ENCODE measurements at places on chromosomes 7 and 10.

DNA sequence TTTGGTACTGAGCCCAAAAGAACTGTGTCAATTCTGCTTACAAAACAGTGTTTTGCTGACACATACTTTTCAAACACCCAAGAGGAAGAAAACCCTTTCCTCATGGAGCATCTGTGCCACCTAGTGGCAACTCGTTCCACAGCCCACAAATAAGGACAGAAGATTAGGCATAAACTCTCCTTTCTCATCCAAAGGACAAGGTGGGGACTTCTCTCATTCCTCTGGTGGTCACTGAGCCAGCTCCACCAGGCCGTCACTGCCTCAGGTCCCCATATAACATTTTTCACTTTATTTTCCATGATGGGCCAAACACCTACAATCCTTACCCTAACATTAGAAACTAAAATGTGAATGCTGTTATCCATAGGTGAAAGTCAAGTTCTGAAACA is 76.9 kb downstream of the RNF216 start:
- peak; percentile 35 for DNase-seq

DNA sequence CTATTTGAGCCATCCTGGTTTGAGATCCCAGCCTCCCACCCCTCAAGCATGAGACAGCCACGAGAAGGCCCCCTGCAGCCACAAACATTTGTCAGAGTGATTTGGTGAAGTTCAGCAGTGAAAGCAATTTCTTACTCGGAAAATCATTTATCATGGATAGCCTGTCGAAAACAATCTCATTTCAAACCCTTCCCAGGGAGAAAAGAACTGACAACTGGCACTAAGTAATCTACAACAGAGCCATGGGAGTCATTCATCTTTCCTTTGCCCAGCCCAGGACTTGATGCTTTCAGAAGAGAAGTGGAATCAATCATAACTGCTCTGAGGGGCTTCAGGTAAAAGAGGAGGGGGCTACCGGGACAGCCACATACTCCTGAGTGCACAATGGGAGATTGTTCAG is 411.2 kb downstream of the KCNMA1 start:
- DNase-seq = no peak

DNA sequence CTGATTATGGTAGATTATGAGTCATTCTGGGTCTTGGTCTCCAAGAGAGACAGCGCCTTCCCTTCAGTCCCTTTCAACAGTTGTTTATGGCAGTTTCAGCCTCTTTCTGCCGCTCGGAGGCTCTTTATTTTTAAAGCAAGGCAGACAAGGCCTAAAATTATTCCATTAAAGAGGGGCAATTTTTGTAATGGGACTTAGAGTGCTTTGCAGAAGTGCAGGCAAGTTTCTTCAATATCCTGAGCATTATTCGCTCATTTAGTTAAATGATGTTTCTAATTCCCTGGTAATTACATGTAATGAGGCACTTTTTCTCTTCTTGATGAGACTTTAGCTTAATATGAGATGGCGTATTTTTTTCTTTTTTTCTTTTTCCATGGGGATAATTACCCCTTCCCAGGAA is 33.6 kb downstream of the BUB3 start:
- DNase-seq = no peak

DNA sequence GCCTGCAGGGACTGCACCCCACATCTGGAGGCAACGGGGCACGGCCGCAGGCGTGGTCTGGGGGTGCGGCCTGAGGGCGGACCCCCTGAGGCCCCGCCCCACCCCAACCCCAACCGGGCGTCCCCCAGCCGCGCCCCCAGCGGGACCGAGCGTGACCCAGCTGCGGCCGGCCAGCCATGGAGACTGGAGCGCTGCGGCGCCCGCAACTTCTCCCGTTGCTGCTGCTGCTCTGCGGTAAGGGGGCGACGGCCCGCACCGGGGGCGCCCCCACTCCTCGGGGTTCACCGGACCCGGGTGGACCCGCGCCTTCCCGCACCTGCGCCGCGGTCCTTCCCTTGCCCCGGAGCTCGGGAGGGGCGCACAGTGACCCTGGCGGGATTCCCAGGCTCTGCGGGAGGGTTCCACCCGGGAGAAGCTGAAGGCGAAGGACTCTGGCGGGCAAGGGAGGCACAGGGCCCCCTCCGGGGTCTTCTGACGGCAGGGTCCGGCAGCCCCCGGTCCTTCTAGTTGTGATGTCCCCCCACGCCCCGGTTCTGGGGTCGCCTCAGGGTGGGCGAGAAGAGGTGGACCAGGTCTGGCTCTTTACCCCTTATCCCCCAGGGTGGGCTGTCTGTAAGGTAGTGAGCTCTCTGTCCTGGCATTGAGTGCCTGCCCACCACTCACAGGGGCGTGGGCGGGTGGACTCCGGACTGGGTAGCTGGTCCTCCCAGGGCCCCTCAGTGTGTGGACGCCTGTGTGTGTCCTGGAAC is at the start of gene RAMP3:
TSS of gene RAMP3 (plus strand) at position 139 of the 749 bp plus-strand sequence. CDS start at position 177, 38 bp downstream.
- DNase-seq = no peak

DNA sequence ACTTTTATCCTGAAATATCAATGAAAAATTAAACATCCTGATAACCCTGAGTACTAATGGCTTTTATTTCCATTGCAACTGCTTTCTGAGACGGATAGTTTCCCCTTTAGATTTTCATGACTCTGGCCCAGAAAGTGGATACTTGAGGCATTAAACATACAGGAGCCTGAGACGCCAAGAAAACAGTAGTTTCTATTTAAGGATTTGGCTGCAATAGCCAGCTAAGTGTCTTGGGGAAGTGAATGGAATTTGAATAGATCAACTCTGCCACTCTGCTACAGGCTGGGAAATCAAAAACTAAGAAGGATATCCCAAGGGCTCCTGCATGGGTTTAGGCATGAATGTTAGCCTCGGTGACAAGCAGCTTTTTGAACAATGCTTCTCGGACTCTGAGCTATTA is 24.7 kb upstream of the GPAM start:
- no peak for DNase-seq

GRCh38 chr10:82497439-82497838 is 622.4 kb downstream of the NRG3 start:
- no peak for DNase-seq

- DNase-seq = no peak
Measured at GRCh38 chr10:126628746-126629145, 41.7 kb downstream of the C10orf90 start.

DNA sequence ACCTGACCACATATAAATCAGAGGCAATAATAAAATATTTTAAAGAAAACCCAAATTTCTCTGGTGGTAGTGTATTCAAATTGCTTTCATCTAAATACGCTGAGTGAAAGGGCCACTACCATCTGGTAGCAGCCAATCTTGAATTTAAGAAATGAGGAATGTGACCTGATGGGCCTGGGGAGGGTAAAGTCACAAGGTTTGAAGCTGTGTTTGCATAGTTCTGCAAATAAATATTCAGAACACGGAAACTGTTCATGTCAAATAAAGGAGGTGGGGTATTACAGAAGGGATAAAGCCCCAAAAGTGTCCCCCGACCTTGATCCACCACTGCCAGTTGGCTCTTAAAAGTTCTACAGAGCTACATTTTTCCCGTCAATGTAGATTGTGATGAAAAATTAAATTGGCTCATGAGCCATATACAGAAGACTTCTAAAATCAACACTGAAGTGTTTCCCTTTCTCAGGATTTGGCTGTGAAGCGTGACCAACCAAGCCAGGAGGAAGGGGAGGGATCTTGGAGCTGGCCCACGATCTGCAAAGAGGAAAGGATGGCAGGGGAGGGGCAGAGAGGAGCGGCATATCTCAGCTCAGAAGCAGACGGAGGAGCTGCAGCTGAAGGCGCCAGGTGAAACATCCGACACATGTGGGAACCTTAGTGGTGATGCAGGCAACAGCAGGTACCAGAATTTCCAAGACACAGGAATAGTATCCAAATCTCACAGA is 39.6 kb downstream of the MPP7 start:
- DNase-seq = no peak

DNA sequence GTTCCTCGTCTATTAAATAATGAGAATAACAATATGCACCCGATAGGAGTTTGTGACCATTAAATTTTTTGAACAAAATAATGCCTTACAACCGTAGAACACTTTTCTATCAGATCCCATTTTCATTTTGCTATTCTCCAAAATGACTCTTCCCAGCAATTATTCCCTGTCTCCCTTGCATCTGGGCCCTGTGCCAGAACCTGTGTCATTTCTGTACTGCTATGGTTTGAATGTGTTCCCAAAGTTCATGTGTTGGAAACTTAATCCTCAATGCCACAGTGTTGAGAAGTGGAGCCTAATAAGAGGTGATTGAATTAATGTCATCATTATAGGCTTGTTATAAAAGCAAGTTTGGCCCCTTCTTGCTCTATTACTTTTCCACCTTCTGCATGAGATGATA is 33.2 kb upstream of the SMNDC1 start:
- no peak for DNase-seq

GRCh38 chr7:110650328-110650727 is 440.6 kb upstream of the LRRN3 start:
- DNase-seq = no peak

GRCh38 chr7:187227-187927 is 5.0 kb upstream of the FAM20C start:
- DNase-seq = no peak

- DNase-seq = no peak
Measured at GRCh38 chr10:132665946-132666704, 119.8 kb downstream of the NKX6-2 start.

GRCh38 chr10:121654021-121654545 is 55.8 kb upstream of the FGFR2 start:
- DNase-seq = no peak

GRCh38 chr10:4199196-4199595 is 414.2 kb upstream of the KLF6 start:
- DNase-seq = no peak

DNA sequence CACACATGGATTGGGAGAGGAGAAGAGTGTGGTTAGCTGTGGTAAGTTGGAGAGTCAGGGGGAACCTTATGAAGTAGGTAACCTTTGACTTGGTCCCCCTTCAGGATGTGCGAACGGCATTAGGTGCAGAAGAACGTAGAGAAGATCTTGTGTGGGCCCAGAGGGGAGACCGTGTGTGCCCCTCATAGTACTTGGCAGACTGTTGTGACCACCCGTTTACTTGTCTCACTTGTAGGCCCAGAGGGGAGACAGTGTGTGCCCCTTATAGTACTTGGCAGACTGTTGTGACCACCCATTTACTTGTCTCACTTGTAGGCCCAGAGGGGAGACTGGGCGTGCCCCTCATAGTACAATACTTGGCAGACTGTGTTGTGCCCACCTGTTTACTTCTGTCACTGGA is 2.6 kb downstream of the GTPBP4 start:
- DNase-seq = no peak

GRCh38 chr10:126104767-126105166 is 208.4 kb downstream of the FANK1 start:
- DNase-seq = no peak

DNA sequence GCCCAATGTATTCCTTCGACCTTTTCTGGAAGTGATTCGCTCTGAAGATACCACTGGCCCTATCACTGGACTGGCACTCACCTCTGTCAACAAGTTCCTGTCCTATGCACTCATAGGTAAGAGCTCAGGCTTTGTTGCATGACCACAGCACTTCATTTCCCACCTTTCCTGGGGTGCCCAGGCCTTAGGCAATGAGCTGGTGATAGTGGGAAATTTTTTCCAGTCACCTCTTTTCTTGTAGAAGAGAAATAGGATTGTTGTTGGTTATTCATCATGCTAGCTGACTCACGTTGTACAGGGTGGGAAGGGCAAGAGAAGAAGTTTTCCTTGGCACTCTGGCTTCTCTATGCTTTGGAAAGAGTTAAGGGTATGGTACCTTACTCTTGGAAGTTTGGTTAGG is 51.4 kb upstream of the NFKB2 start:
- no peak for DNase-seq

DNA sequence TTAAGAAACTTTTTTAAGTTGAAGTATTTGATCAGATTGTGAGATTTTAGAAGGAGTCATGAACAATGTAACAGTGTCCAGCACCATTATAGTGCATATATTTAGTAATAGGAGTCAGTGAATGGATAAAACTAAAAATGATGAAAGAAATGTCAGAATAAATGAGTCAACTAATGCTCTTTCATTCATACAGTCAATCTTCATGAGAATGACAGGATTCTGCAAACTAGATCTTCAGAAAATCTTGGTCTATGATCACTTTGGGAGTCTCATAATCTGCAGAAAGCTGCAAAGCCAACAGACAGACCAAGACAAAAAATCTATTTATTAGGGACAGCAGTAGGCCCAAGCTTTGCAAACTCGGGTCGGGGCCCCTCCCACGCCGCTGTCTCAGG is 710 bp downstream of the RNLS start:
- DNase-seq = no peak

DNA sequence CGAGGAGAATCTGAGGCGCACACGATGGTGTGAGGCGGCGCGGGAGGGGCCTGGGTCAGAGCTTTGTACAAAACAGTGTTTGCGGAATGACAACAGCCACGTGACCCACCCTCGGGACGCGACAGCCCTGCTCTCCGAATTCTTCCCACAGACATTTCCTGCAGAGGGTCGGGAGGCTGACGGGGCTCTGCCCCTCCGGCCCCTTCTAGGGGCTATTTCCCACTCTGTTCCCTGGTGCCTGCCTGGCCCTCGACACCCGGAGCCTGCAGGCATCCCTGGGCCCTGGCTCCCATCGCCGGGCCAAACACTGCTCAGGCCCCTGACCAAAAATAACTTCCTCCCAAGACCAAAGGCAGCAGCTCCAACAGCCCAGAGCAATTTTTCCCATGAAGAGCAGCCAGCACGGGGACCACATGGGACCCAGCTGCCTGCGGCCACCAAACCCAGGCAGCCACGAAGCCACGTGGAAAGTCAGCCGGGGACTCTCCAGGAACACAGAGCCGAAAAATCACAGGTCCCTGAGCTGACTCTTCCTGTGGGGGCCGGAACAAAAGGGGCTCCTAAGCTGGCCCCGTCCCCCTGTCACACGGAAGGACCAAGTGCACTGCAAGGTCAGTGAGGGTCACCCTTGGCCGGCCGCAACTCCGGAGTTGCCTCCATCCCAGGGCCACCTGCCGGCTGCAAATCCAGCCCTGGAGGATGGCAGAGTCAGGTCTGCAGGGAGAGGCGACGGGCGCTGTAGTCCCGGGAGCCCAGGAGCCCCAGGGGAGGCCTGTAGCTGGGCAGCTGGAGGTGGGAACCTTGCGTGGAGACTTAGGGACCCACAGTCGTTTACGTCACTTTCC is 42.0 kb downstream of the PAPOLB start:
- no peak for DNase-seq

- no peak for DNase-seq
Measured at GRCh38 chr10:104337521-104337984, 712 bp downstream of the ITPRIP start.

- no peak for DNase-seq
Measured at GRCh38 chr10:86673827-86674581, 5.7 kb downstream of the LDB3 start.

DNA sequence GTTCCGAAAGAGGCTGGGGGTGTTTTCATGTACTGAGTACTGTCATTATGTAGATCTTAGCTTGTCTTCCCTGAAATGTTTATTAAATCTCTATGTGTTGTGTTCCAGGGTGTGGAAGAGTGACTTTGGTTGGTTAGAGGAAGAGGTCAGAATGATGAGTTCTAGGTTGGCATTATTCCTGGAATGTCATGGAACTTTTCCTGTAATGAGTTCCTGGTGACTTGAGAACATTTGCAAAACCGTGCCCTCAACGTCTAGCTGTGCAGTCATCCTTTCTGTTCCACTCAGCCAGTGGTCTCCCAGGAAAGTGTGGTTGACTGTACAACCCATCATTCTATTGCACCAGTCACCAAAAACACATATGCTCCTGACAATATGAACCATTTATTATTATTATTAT is 129.6 kb downstream of the BICC1 start:
- DNase-seq = no peak
